ENCODE measurements at places on chromosomes 2 and 18.
A peak's percentile ranks its signal among the peaks of the same experiment; 100 is the strongest.

GRCh38 chr2:150469706-150470274 lies 17.7 kb downstream of the RND3 start:
- DNase-seq, result no peak

DNA sequence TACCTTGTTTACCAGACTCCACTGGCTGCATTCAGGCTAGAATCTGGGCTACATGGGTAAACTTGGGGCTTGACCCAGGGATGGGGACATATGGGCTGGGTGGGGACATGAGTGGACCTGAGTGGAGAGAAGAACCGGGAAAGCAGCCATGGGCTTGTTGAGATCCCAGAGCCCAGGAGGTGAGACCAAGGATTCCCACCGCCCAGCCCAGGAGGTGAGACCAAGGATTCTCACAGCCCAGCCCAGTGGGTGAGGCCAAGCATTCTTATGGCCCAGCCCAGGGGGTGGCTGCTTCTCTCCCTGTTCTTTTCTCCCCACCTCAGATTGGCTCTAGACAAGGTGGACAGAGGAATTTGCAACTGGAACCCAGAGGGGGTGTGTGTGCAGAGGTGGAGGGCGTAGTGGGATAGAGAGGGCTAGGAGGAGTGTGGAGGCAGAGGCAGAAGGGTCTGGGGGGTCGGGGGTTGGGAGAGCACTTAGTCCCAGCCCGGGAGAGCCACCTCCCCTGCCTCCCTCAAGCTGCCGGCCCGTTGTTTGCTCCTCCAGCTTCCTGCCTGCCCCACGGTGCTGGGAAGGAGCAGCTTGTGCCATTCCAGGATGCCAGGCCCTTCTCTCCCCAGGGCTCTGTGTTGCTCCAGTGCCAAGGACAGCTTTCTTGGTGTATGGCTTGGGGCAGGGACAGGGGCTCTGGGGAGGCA lies 25.6 kb downstream of the GLI2 start:
- no peak for DNase-seq

DNA sequence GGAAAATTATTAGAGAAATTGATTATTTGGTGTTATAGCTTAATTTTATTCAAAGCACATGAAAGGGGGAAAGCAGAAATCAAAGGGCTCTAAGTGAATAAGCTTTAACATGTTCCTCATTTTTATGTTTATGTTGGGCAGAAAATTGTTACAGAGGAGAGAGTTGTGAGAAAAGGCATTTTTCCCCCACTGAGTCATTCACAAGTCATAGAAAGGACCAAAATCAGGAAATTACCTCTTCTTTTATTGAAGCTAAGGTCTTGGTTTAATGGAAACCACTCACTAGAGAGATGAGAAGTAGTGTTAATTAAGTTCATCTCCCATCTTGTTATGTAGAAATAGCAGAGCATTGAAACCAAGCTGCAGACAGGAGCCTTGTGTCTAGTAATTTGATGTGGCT lies 175.3 kb upstream of the THUMPD2 start:
- no peak for DNase-seq

DNA sequence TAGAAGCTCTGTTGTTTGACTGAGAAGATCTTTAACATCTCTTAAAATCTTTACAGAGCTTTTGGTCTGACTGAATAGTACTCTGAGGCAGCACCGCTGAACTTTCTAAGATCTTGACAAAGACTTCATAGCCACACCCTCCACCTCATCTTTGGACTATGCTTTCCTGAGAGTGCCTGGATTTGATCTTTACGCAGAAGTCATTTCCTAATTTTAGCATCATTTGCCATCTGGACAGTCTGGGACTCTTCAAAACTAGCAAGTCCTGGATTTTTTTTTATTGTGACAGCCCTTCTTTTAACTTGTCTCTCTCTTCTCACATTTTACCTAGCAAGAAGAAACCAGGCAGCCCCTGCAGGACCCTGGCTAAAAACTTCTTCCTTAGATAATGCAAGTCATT lies 188.8 kb downstream of the CTIF start:
- DNase-seq, result no peak

- no peak for DNase-seq
These were observed 241.3 kb downstream of the PAX3 start for GRCh38 chr2:222057347-222058073.

- DNase-seq, result no peak
These were observed 852.6 kb downstream of the DPP10 start for GRCh38 chr2:115294999-115295398.

DNA sequence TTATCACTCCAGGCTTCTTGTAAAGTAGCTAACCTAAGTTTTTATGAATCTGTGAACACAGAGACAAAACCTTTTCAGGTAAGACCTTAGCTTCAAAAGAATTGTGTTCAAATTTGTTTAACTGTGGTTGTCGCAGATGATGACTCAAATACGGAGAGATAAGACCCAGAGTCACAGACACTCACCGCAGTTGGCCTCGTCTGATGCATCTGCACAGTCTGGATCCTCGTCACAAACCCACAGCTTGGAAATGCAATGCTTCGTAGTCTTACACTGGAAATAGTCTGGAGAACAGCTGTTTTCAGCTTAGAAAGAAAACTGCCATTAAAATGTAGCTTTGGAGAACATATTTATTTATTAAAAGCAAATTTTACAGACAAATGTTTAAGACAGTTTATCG lies 1662.1 kb upstream of the NXPH2 start:
- no peak for DNase-seq

- DNase-seq, result no peak
These were observed 927.3 kb upstream of the ACVR2A start for GRCh38 chr2:146917431-146918042.

DNA sequence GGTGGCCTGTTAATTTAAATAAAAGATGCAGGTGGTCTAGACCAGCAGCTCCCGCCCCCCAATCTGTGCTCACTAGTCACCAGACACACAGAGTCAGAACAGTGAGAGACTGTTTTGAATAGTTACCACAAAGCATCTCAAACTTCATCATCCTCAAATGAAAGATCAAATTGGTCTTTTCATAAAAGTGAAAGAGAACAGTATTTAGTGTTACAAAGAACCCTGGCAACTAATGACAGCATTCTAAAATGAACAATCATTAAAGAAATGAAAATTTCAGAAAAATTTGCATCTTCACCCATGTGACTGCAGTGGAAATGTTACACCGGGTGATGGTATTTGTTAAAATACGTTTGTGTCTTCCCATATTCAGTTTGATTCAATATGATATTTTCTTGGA lies 65.5 kb upstream of the PMAIP1 start:
- DNase-seq, result no peak

- no peak for DNase-seq
These were observed 240.5 kb downstream of the AGPS start for GRCh38 chr2:177633111-177633510.

- no peak for DNase-seq
These were observed 7.9 kb downstream of the LIPG start for GRCh38 chr18:49569724-49570123.

DNA sequence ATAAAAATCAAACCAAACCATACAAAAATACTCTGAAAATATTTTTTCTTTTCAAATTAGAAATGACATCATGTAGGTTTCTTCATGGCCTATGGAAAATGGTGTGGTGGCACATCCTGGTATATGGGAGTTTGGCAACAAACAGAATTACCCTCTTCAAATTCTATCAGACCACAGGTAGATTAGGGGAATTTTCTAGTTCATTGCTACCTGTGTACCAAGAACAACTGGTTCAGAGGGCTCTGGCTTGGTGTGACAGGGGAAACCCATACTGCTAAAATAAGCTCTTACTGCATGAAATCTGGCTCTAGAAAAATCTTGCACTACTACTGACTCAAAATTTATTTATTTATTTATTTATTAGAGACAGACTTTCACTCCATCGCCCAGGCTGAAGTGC lies 63.4 kb upstream of the PELI1 start:
- peak; percentile 28 for DNase-seq

DNA sequence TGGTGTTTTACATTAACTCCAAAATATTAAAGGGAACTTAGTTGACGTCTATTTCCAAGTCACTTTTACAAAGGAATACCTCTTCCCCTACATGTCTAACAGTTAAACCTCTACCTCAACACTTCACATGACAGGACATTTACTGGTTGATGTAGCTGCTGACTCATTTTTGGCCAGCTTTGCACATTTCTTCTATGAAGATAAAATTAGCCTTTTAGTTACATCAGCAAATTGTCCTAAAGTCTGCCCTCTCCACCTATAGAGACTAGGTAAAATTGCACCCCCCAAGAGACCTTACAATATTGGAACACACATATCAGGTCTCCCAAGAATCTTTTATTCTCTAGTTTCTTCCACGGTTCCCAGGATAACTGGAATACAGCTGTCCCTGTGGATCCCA lies 10.1 kb upstream of the CERS6 start:
- DNase-seq, result no peak

GRCh38 chr18:10490401-10491165 lies 35.2 kb upstream of the NAPG start:
- DNase-seq, result peak; percentile 56

- DNase-seq, result no peak
These were observed 154.7 kb upstream of the HS6ST1 start for GRCh38 chr2:128473175-128474035.

GRCh38 chr2:52429740-52430139 lies 1337.9 kb upstream of the CHAC2 start:
- DNase-seq, result no peak

DNA sequence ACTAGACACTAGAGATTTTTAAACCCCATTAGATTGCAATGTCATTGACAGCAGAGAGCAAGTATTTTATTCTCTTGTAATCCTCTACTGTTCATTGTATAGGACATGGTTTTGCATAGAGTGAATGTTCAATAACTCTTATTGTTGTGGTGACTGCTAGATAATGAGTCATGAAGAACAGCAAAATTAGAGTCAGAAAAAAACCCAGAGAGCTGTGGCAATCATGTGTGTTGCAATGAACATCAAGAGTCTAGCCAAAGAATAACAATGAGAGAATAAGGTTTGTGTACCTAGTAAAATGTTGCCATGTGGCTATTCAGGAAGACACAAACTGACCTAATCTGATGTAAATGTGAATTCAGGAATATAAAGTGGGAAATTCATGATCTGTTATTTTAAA lies 684.0 kb downstream of the DSC3 start:
- no peak for DNase-seq

DNA sequence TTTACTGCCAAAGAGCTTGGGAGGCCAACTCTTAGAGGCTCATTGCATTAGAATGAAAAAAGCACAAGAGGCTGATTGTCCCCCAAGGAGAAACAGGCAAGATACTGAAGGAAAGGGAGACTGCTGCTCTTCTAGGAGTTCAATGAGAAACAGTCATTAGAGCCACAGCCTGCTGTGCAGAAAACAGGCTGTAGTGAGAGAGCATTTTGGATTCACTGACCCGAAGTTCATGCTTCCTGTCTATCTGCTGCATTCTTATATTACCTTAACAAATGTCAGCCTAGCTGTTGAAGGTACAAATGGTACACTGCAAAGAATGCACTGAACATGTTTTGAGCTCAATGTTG lies 423.3 kb downstream of the SETBP1 start:
- DNase-seq, result no peak

- no peak for DNase-seq
These were observed 477.0 kb downstream of the RNF144A start for GRCh38 chr2:7394195-7394594.

- DNase-seq, result no peak
These were observed 531.6 kb upstream of the CHAC2 start for GRCh38 chr2:53235836-53236582.

DNA sequence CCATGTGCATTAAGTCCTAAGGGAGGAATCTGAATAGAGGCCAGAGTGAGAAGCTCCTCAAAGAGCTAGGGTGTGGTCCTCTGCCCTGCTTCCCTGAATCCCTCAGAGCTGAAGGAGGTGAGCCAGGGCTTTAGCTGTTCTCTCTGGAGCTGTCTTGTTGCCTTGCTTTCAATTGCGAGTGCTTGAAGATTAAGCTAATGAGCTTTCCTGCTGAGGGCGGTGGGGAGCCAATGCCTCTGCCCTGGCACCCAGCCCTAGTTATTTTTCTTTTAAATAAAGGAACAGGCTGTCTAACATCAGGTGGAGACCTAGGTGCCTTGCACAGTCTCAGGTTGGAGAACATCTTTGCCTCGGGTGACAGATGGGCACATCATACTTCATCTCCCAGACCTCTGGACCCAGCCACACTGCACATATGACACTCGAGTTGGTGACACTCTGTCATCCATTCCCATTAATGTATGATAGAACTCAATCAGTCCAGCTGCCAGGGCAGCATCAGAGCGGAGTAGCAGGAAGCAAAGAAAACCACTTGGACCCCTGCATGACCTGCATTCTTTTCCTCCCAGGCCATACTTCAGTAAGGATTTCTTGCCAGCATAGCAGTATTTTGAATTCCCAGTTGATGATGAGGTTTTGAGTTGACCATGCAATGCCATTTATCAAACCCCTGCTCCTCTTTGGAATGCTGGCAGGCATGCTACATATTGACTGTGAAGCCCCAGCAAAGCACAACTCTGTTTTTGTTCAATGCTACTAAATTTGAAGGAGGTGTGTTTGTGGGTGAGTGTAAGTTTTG lies 292.7 kb downstream of the RNF144A start:
- DNase-seq, result no peak

DNA sequence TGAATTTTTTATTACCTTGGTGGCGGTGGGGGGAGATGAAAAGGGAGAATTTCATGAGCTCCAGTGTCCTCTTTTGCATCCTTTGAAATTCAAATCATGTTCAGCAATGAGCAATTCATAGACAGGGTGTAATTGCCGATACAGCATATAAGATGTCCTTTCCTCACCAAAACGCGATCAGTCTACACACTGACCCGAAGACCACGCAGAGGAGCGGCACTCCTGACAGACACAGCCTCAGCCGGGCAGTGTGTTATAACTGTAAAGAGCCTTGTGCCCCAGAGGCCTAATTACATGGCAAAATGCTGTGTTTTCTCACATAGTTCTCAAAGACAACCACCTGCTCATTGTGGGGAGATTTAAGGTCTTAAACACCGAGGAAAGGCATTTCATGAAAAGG lies 38.4 kb upstream of the APCDD1 start:
- no peak for DNase-seq
